ENCODE measurements at places on chromosomes 1 and 21. TPM values are rescaled to one million over a fixed set of nuclear protein-coding genes. Genes with fewer than 3 reads are reported as not detected.
A peak's percentile ranks its signal among the peaks of the same experiment; 100 is the strongest.

DNA sequence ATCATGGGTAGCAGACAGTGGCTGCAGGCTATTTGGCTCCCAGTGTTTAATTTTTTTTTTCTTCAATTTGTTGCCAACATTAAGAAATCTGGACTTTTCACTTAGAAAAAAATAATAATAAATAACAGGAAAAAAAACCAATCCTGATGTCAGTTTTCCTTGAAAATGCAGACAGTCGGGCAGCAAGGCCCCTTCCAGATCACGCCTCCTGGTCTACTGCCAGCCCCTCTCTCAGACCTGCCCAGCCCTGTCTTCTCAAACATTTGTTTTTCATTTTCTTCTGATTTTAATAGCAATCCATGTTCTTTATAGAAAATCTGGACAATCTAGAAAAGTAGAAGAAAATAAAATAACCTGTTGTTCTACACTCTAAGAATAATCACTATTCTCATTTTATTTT is 15.5 kb downstream of the IFNGR2 start:
- DNase-seq = no peak
- no peaks in the 10 kb centered on the region for H3K27me3 ChIP-seq
- peaks cover 32% of the 10 kb centered on the region for H3K4me1 ChIP-seq
- no peak overlapping the region for H3K4me3 ChIP-seq
- peaks cover 32% of the 10 kb centered on the region for H3K36me3 ChIP-seq
- peak overlapping the region; percentile 86 for H3K27ac ChIP-seq

NTMT2 gene
- total RNA-seq = not detected

DNA sequence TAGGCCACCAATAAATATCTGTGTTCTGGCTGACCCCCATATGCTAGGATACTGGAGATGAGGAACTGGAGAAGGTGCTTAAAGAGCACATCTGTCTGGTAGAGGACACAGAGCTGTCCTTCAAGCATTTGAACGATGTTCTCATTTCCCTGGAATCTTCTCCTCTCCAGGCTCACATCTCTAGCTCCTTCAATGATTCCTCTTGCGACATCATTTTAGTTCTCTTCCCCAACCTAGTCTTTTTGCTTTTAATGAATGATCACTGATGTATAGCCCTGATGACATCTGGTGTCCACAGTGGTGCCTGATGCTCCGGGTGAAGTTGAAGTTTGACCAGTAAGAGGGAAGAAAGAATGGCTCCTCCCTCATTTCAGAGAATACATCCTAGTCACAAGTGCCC is 80.8 kb upstream of the UBE2U start:
- DNase-seq = no peak
- no peak overlapping the region for H3K4me3 ChIP-seq
- H3K27me3 ChIP-seq = no peaks in the 10 kb centered on the region
- H3K27ac ChIP-seq = no peak overlapping the region

GUCA2A gene
- not detected for total RNA-seq

- no peaks in the 10 kb centered on the region for H3K36me3 ChIP-seq
- H3K4me3 ChIP-seq = no peak overlapping the region
- DNase-seq = no peak
Measured at GRCh38 chr1:182549346-182549745, 39.7 kb downstream of the RNASEL start.

DNA sequence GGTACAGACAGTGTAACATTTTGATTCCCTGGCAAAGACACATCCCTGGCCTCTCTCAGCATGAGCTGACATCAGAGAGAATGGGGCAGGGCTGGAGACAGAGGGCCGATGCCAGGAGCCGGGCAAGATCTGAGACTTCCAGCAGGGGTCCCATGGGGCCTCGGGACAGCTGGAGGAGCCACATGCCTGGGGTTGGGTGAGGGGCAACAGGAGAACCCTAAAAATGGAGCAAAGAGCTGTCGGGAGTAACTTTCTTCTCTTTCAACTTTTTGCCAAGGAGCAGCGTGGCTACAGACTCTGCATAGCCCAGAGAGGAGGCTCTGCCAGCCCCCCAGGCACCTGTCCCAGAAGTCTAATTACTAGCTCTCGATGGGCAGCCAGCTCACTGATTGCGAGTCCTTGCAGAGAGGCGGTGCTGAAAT is 130.8 kb downstream of the LACTBL1 start:
- H3K36me3 ChIP-seq = peaks cover 14% of the 10 kb centered on the region
- no peaks in the 10 kb centered on the region for H3K27me3 ChIP-seq
- DNase-seq = no peak

BACE2 gene
- total RNA-seq = 31.3 TPM

DNA sequence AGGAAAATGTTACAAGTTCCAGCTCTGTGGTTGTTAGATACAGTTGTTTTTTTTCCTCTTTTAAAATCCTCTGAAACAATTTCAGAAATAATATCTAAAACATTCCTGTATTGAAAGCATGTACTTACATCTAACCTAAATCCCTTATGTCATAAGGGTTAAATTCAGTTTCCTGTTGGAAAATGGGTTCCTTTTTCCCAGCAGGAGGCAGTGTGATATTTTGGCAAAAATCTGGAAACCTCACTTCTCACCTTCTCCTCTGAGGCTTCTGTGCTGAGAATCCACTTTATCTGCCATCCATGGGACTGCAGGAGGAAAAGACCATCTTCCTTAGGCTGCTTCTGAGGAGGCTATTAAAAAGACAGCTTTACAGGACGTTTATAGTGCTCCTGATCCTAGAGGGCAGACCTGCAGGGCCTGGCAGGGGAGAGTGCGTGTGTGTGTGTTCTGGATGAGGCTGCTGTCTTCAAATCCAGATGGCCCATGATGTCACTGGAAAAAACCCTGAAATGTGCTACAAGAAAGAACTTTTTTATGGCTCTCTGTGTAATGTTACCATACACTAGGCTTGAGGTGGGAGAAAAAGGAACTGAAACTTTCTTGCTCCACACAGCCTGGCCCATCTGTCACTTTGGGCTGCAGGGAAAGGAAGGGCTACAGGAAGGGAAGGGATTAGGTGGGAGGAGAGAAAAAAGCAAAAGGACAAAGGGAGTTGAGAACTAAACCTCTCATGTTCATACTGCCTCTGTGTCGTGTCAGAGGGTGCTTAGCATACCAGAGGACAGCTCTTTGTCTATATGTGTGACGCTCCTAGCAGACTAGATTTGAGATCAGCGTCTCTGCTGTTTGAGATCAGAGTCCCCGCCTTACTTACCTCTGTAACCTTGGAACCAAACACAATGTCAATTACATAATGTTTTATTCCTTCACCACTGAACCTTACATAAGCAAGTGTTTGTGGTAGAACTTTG is 379.2 kb upstream of the SPAG17 start:
- H3K27ac ChIP-seq = peak overlapping the region; percentile 72
- H3K36me3 ChIP-seq = no peaks in the 10 kb centered on the region
- DNase-seq = no peak
- H3K4me1 ChIP-seq = peaks cover 14% of the 10 kb centered on the region
- H3K4me3 ChIP-seq = no peak overlapping the region
- peaks cover 5% of the 10 kb centered on the region for H3K27me3 ChIP-seq

DNA sequence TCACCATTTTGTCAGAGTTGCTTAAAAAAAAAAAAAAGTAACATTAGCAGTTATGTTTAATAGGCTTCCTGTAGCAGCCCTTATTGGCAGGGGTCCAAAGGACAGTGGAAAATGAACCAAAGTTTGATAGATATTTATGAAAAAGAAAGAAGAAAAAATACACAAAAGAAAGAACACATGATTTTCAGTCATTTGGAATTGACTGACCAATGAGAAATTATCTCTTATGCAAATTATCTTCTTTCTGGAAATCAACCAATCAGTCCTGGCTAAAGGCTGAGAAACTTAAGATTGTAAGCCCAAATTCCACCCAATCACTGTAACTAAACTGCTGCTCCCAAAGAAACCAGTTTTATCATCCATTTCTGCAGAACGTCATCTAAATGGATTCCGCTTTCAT is 282.4 kb downstream of the TM2D1 start:
- H3K27me3 ChIP-seq = no peaks in the 10 kb centered on the region
- H3K4me3 ChIP-seq = no peak overlapping the region
- peak overlapping the region; percentile 97 for H3K27ac ChIP-seq
- DNase-seq = no peak
- H3K4me1 ChIP-seq = peaks cover 90% of the 10 kb centered on the region

- H3K36me3 ChIP-seq = no peaks in the 10 kb centered on the region
- H3K27me3 ChIP-seq = no peaks in the 10 kb centered on the region
- H3K27ac ChIP-seq = peak overlapping the region; percentile 76
- peaks cover 29% of the 10 kb centered on the region for H3K4me1 ChIP-seq
Measured at GRCh38 chr1:58883888-58884482, 100.1 kb upstream of the JUN start.

DNA sequence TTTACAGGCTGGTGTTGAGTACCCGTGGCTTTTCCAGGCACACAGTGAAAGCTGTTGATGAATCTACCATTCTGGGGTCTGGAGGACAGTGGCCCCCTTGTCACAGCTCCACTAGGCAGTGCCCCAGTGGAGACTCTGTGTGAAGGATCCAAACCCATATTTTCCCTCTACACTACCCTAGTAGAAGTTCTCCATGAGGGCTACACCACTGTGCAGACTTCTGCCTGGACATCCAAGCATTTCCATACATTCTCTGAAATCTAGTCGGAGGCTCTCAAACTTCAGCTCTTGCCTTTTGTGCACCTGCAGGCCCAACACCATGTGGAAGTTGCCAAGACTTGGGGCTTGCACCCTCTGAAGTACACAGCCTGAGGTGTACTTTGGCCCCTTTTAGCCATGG is 227.8 kb downstream of the BACH1 start:
- no peak for DNase-seq
- no peaks in the 10 kb centered on the region for H3K27me3 ChIP-seq
- H3K4me3 ChIP-seq = no peak overlapping the region
- peaks cover 30% of the 10 kb centered on the region for H3K36me3 ChIP-seq
- H3K4me1 ChIP-seq = no peaks in the 10 kb centered on the region

C1QC gene
- total RNA-seq = not detected

DNA sequence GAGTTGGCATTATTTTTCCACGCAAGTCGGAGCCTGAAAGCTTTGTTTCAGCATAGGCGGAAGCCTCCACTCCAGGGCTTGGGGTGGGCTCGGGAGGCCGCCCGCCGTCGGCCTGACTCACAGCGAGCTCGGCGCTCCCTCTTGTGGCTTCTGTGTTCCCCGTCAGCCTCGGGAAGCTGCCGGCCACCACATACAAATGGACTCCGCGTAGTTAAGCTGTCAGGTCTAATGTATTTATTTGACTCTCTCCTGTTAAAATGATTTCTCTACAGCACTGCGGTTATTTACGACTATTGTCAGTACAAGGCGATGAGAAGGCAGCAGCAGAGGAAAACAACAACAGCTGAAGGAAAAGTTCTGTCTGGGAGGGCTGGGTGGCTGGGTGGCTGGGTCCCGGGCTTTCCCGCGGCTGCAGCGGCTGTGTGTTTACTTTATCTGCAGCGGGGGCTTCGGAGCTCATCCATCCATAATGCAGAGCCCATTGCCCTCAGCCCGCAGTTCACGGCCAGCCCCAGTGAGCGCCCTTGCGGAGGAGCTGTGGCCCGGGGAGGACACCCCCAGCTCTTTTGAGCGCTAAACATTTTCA is 375.7 kb upstream of the CAMK1G start:
- H3K27ac ChIP-seq = peak overlapping the region; percentile 16
- H3K4me1 ChIP-seq = peaks cover 19% of the 10 kb centered on the region
- H3K36me3 ChIP-seq = no peaks in the 10 kb centered on the region
- DNase-seq = peak; percentile 62

TBCE gene
- total RNA-seq = 29.5 TPM

- H3K4me1 ChIP-seq = no peaks in the 10 kb centered on the region
- no peaks in the 10 kb centered on the region for H3K36me3 ChIP-seq
- no peak for DNase-seq
- H3K27ac ChIP-seq = no peak overlapping the region
- no peak overlapping the region for H3K4me3 ChIP-seq
- peaks cover 49% of the 10 kb centered on the region for H3K27me3 ChIP-seq
Measured at GRCh38 chr1:30679201-30679975, 44.0 kb downstream of the MATN1 start.
